ENCODE measurements at places on chromosomes 13 and 19.

GRCh38 chr13:34347784-34348573 lies 530.0 kb downstream of the RFC3 start:
- no peak for DNase-seq

DNA sequence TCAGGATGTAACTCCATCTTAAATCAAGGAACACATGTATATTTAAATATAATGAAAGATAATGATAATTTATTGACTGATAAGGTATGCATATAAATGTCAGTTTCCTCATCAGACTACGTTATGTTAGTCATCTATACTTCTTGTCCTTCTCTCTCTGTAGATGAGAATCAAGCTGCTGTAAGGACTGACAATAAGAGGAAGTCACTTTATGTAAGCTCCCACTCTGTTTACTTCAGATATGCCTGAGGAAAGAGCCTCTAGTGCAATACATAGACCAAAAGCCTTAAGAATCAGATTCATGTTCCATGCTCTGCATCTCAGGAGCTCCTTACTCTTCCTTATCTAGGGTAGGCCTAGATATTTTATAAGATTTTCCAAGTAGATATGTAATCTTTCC lies 9.6 kb upstream of the SLITRK6 start:
- no peak for DNase-seq

DNA sequence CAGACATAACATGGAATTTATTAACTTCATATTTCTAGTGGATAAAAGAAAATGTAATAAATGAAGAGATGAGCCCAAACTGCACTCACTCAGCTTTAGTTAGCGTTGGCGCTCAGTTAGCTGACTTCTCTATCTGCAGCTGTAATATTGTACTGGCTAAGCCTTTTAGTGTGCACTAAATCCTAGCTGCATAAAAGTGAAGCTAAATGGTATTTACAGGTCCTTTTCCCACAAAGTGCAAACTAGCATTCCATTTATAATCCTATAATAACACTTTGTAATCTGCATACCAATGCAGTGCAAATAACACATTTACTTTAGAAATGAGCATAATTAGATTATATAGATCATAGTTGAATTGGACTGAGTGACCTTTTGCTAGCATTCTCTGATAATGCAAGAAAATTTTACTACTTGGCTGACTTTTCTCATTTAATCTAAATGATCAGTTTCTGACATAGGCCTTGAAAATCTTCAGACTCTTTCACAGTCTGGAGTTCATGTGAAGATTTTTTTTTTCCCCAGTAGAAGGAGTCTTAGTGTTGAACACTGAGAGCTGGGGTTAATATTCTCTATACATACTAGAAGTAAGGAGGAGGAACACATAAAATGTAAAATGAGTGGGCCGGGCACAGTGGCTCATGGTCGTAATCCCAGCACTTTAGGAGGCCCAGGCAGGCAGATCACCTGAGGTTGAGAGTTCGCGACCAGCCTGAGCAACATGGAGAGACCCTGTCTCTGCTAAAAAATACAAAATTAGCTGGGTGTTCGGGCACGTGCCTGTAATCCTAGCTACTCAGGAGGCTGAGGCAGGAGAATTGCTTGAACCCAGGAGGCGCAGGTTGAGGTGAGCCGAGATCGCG lies 1426.4 kb downstream of the PCDH9 start:
- DNase-seq: no peak

GRCh38 chr19:7846155-7846646 lies 16.2 kb downstream of the EVI5L start:
- DNase-seq: no peak

DNA sequence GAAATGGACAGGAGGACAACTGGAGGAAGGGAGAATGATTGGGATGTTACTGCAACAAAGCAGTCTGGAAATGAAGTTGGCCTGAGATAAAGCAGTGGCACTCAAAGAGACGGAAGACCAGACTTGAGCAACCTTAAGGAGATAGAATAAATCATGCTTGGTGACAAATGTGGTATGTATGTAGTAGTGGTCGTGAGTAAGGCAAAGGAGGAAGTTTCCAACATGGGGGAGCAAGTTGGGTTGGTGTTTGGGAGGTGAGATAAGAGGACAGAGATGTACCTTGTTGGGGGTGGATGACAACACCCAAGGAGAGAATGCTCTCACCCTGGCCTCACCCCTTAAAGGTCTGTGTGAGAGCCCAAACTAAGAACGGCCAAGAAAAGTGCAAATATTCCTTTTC lies 420.5 kb downstream of the DIAPH3 start:
- DNase-seq: no peak

All from D721Med (cell line).